ENCODE measurements at places on chromosomes 7 and 10.

DNA sequence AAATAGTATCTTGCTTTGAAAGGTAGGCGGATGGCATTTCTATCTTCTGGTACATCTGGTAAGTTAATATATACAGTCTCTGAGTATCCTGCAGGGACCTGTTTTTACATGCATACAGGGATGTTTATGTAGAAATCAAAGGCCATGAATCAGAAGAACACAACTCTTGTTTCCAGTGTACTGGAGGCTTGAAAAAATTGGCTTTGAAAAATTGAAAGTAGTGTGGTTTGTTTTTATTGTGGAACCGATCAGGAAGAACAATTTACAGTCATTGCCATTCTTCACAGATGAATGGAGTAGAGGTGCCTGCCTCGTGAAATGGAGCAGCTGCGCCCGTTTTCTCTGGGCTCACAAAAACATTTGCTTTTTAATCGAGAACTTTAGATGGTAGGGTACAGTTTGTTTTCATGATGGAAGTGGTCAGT lies 54.0 kb upstream of the RPA3 start:
- peak; percentile 6 for DNase-seq

DNA sequence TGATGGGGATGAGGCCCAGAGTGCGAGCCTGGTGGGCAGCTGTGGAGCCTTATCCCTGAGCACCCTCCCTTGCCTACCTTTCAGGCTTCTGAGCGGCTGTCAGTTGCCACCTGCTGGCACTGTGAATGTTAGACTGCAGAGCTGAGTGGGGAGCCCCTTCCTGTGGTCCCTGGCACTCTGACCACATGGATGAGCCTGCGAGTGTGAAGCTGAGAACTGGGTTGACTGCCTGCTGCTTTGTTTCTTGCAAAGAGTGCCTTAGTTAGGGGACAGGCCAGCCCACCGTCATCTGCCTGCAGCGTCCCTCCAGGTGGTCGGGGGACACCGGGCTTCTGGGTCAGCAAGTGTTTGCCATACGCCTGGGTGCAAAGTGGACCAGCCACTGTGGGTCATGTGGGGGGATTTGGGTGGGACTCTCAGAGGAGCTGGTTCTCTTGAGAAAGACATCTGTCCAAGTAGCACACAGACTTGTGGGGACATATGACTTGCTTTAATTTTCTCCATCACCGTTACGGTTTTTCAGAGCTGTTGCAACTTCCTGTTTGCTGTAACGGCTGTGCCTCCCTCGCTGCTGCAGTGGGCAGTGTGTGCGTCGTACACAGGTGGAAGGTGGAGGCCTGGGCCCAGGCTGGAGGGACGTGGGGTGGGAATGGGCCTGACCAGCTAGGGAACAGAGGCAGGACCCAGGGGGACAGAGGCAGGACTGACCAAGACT lies 13.7 kb downstream of the INPP5A start:
- no peak for DNase-seq

DNA sequence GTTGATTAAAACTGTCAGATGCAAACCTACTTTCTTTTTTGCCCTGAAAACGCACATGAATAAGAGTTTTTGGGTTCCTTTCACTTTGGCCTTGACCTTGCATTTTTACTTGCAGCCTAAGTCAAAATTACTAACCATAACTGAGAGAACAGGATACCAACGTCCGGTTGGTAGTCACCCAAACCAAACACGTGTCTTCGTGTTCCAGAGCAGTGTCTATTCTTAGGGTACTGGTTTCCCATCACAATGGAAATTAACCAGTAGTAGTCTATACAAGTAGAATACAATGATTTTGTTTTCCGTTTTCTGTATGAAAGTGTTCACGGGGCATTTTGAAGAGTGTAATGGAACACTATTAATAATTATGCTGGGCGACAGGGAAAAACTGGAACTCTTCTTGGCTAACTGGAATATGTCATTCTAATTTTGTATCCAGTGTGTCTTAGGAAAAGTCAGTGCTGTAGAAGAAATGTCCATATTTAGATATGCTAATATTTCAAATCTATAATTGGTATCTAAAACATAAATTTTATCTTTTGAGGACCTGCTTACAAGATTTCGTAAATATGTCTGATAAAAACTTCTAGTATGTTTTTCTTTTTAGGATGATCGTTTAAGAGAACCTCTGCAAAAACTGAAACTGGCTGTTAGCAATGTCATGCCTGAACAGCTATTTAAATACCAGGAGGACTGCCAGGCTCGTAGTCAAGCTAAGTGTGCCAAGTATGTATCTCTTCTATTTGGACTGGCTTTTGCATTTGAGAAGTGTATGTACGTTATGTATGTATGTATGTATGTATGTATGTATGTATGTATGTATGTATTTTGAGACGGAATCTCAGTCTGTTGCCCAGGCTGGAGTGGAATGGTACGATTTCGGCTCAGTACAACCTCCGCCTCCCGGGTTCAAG lies 40.9 kb downstream of the UBN2 start:
- no peak for DNase-seq

- DNase-seq = no peak
Measured at GRCh38 chr7:111954474-111955381, 251.5 kb downstream of the DOCK4 start.

DNA sequence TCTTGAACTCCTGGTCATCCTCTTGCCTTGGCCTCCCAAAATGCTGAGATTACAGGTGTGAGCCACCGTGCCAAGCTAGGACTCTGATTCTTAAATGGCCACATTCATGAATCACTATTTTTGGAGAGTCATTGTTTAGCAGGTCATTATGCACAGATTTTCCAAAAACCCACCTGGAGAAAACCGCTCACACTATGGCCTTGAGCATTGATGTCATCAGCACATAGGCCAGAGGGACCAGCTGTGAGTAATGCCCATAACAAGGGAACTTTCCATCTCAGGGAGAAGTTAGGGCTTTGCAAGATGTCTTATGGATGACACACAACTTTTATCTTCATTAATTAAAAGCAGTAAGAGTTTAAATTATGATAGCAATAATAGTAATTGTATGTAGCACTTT lies 86.4 kb upstream of the KIF5B start:
- peak; percentile 27 for DNase-seq
